COLO829 (cell line): ENCODE measurements at places on chromosomes 13 and 19.

DNA sequence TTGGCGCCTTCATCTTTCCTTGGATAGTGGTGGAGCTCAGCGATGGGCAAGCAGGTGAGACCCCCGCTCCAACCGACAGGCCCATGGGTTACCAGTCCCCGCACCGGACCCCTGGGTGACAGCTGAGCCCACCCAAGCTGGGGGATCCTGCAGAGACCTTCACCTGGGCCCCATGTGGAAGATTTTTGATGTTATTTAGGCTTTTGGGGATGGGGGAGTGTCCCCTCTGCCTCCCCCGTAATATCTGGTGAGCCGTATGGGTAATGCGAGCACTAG lies 4.9 kb upstream of the LILRA5 start:
- no peak for DNase-seq

DNA sequence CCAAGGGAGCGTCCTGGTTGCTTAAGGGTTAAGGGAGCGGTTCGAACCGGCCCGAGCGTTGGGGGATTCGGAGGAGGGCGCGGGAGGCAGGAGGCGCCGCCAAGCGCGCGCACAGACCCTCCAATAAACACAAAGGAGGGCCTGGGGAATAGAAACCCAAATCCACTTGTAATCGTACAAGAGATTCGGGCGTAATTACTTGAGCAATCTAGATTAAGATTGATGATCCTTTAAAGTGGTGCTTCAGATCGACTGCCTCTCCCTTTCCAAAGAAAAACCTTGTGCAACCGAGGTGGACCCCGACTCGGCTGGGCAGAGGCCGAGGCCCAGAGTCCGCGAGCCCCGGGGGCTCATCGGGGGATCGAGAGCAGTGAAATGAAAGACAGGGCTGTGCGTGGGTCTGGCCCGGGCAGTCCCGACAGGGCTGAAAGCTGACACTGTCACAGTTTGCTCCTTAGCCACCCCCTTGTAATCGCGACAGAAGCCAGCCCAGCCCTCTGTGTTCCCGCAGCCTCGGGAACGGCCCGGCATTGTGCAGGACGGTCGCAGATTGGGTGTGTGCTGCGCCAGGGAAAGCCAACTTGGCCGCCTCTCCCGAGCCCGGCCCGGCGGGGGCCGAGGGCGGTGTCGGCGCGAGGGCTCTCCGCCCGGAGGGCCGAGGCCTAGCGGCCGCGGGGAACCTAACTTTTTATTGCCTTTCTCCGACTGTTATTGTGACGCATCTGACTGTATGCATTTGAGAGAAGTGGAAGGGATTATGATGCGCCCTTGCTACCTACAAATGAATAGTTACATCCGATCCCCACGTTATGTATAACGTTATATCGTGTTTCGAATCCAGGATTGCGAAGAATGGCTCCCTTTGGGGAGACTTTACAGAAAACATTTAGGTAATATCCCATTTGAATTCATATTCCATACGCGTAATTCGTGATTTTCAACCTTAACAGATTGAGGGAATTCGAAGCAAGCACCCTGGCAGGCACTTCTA lies 5.5 kb downstream of the MAB21L1 start:
- DNase-seq = no peak

- no peak for DNase-seq
Observed at GRCh38 chr13:63614874-63615612, 2199.4 kb upstream of the PCDH20 start.

- no peak for DNase-seq
Observed at GRCh38 chr13:52906122-52906903, 57.9 kb upstream of the PCDH8 start.

- DNase-seq = no peak
Observed at GRCh38 chr19:814152-815078, 7.3 kb downstream of the PLPPR3 start.

DNA sequence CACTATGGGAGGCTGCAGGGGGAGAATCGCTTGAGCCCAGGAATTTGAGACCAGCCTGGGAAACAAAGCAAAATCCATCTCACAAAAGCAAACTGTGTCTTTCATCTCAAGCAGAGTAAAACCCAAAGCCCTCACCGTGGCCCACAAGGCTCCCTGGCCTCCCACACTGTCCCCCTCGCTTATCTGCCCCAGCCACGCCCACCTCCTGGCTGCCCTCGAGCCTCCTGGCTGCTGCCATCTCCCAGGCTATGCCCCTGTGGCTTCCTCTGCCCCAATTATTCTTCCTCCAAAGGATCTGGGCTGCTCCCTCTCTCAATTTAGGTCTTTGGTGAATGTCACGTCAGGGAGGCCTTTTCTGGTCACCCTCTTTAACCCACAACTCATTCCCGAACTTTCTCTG lies 3.6 kb downstream of the RABAC1 start:
- no peak for DNase-seq
